NCI-H1930 (cell line): ENCODE measurements at places on chromosomes 2 and 18.

- no peak for DNase-seq
Observed at GRCh38 chr2:22952656-22953225, 432.2 kb upstream of the KLHL29 start.

DNA sequence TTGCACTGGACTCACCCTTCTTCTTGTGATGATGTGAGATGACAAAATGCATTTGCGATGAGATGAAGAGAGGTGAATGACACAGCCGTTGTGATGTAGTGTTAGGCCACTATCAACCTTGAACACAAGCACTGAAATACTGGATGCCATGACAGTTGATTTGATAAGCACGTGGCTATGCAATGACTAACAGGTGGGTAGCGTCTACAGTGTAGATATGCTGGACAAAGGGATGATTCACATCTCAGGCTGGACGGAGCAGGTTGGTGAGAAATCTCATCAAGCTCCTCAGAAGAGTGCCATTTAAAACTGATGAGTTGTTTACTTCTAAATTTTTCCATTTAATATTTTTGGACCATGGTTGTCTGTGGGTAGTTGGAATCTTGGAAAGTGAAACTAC is 375.8 kb upstream of the LYPD1 start:
- DNase-seq = no peak

GRCh38 chr18:63820694-63821093 is 45.5 kb downstream of the SERPINB7 start:
- DNase-seq = no peak

DNA sequence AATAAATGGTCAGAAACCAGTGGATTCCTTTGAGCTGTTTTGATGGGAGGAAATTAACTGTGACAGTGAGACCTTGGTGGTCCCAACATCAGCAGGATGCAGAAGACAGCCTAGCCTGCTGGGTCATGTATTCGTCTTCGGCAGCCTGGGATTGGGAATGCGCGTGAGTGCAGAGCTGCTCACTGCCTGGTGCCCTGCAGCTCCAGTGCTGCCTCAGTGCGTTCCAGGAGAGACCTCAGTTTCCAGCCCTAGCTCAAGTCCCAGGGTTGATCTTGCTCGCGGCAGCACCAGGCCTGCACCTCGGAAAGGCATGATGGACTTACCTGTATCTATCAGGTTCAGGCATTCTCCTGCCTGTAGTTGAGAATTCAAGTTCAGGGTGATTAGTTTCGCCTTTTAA is 203.9 kb downstream of the SH3RF3 start:
- DNase-seq = no peak

- DNase-seq = no peak
Observed at GRCh38 chr18:46237891-46238290, 133.7 kb downstream of the HAUS1 start.

GRCh38 chr2:25207078-25207545 is 38.7 kb upstream of the POMC start:
- no peak for DNase-seq

DNA sequence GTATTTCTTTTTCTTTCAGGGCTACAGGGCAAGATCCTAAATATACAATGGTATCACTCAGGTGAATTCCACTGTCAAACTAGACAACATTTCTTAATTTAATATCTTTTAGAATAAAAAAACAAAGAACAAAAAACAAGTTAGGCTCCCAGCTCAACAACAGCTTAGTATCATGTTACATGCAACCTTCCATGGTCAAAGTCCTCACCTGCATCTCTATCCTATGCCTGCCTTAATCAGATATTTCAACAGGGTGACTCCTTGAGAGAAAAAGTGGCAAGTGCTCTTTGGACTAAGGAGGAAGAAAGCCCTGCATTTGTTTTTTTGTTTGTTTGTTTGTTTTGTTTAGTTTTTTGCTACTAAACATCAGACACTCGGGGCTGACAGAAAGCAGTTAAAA is 50.2 kb downstream of the WDFY1 start:
- DNase-seq = no peak

- DNase-seq = no peak
Observed at GRCh38 chr2:136135921-136136906, 18.3 kb upstream of the CXCR4 start.

DNA sequence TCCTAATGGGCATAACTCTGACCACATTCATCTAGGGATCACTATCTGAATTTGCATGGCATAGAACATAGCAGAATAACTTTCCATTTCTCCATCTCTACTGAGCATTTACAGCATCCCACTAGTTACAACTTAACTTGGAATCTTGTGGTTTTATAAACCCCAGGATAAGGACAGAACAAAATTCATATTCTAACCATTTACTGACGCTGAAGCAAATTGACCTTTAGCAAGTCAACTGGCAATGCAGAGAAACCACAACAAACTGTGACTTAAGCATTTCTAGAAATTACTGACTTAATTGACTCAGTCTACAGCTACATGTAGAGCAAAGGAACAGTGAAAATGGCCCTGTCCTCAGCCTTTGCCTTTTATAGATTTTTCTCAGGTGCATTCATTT is 61.2 kb downstream of the DCC start:
- no peak for DNase-seq

DNA sequence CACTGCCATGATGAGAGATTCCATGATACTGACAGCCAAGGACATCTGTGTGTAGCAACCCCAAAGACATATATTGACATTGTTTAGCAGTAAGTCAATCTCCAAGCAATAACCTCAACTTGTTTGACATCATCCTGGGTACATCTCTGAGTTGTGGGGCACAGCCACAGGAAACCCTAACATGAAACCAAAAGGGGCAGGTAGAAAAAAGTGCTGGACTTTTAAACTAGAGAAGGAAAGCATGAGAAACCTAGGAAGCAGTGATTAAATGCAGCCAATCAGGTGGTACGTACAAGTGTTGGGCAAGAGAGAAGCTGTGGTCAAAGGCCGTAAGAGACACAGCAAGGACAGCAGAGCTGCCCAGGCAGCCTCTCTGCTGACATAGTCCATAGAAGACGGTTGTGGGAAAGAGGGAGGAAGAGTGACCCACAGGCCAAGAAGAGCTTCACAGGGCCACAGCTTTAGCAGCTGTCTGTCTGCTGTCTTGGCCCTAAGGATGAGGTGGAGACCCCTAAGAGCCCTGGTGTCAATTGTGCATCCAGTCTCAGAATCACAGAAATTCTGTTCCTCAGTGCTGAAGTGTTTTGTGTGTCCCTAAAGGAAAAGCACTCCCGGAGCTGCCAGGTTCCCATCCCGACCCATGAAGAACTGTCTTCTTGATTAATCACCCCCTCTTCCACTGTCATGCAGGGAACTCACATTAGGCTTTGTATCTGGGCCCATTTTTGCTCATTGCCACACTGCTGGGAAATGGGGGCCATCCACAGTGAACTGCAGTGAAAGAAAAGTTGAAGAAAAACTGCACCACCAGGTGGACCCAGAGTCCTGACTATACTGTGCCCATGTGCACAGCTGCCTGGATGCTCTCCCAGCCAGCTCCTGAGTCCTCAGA is 25.4 kb upstream of the CHN1 start:
- peak; percentile 42 for DNase-seq

GRCh38 chr2:34311816-34312215 is 712.7 kb upstream of the FAM98A start:
- DNase-seq = no peak
